ENCODE measurements at places on chromosomes 7 and 10.

GRCh38 chr10:80159166-80159873, 26.8 kb downstream of the PLAC9 start:
- no peak for DNase-seq

- DNase-seq = no peak
These were observed 4.4 kb downstream of the RASSF4 start for GRCh38 chr10:44963772-44964633.

DNA sequence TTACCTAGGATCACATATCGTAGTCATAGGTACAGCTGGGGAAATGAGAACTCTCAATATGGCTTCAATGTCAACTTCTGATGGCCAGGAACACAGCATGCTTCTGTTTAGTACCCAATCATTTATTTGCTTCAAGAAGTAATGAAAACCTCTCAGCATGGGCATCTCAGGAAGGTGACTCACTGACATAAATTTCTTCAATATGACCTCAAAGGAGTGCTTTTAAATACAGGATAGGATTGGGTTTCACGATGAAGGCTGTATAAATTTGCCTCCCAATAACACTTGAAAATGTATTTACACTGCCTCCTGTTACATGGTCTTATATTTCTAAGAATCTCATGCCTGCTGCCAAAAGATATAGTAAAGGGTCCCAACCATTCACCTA, 15.1 kb downstream of the ITGA8 start:
- DNase-seq = no peak

DNA sequence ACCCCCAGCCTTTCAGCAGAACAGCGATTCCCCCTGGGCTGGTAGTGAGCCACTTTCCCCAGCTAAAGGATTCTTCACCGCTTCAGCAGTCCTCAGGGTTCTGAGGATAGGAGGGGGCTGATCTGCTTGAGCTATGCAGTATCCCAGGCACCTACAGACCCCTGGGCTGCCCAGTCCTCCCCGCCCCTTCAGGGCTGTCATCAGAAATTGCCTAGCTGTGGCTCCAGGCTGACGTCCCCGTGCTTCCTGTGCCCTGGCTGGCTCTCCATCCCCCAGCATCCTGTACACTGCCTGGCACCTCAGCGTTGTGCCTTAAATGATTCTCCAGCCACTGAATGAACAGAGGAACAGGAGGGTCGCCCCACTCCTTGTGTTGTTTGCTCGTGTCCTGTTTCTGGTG, 38.4 kb upstream of the CDH23 start:
- no peak for DNase-seq

DNA sequence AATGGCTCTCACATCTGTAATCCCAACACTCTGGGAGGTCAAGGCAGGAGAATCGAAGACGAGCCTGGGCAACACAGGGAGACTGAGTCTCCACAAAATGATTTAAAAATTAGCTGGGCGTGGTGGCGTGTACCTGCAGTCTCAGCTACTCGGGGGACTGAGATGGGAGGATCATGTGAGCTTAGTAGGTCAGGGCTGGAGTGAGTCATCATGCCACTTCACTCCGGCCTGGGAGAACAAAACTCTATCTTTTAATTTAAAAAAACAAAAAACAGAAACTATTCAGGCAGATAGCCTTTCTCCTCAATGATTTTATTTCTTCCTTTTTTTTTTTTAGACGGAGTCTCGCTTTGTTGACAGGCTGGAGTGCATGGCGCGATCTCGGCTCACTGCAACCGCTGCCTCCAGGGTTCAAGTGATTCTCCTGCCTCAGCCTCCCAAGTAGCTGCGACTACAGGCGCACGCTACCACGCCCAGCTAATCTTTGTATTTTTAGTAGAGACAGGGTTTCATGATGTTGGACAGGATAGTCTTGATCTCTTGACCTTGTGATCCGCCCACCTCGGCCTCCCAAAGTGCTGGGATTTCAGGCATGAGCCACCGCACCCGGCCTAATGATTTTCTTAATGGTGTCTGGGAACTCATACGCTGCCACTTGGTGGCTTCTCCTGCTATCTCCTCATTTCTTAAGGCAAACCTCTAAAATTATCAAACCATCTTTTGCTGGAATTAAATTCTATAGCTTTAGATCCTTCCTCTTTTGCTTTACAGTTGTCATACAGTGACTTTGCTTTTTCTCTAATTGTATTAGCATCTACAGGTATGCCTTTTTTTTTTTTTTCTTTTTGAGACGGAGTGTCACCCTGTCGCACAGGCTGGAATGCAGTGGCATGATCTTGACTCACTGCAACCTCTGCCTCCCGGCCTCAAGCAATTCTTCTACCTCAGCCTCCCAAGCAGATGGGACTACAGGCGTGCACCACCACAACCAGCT, 22.9 kb downstream of the SRPK2 start:
- no peak for DNase-seq

GRCh38 chr10:18523025-18523424, 128.4 kb downstream of the NSUN6 start:
- no peak for DNase-seq

DNA sequence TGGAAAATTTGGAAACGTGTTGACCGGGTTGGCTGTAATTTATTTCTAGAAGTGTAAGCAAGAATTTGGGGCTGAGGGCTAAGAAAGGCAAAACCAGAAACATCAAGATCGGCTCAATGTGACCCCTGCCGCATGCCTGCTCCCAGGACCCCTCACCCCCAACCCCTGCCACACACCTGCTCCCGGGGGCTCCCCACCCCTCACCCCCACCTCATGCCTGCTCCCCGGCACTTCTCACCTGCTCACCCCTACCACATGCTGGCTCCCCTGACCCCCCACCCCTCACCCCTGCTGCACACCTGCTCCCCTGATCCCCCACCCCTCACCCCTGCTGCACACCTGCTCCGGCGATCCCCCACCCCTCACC, 19.0 kb upstream of the CFAP46 start:
- no peak for DNase-seq

DNA sequence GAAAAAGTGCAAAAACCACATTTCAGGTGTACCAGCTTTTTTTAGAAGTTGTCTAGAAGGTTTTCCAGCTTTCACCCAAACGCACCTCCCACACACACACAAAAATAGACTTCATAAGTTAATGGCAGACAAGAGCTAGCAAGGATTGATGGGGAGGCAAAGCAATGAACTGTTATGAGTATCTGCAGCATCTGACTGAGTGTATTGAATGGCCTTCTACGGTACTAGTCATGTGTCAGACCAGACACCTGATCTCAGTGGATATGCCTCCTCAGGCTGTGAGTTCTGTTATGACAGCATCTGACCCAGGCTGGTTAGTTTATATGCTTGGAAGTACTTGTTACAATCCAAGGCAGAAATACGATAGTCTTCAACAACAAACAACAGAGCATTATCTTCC, 406.1 kb upstream of the AUTS2 start:
- DNase-seq = no peak

Measured in thymus (tissue), 14 donors.